ENCODE measurements at places on chromosomes 13 and 19.

DNA sequence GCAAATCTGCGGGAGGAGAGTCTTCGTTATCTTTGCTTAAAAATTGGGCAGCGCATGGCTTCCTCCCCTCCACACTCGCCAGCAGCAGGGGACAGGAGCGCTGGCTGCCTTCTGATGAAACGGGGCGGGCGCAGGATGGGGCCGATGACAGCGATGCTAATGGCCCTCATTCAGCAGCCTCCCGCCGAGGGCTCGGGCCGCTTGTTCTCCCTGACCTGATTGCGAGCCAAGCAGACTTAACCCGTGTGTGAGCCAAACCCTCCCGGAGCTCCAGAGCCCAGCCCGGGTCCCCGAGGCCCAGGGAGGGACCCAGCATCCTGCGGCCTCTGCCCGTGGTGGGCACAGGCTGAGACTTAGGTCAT, 90.3 kb downstream of the KDM4B start:
- no peak for DNase-seq

- DNase-seq, result no peak
Measured at GRCh38 chr19:43618921-43619261, 538 bp downstream of the ZNF428 start.

GRCh38 chr19:51131780-51132680, 7.3 kb downstream of the SIGLEC9 start:
- DNase-seq, result no peak

GRCh38 chr13:114100446-114101357, 31.7 kb downstream of the RASA3 start:
- no peak for DNase-seq

DNA sequence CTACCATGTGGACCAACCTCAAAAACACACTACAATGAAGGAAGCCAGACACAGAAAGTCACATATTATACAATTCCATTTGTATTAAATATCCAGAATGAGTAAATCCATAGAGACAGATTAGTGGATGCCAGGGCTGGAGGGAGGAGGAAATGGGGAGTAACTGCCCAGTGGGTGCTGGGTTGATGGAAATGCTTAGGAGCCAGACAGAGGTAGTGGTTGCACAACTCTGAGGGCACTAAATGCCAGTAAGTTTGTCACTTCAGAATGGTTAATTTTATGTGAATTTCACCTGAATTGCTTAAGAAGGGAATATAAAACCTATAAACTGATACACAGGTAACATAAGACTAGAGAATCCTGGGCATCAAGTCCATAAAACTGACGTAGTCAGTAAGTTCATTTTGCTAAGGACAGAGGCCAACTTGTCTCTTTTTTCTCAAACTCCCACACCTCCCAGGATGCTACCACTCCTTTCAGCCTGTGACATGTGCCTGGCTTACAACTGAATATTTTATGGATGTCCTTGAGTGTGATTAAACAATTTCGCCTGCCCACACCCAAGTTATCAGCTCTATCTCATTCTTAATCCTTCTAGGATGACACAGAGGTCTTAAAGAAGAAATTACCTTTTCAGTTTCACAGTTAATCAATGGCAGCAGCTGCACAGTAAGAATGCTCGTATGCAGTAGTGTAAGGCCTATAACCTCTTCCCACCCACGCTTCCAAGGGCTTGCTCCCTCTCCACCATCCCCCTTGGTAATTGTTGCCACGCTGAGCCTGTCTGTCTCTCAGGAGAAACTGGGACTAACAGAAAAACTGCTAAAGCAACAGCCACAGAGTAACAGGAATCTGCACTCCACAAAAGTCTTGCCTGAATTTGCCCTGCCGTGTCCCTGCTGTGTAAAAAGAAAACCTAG, 5.9 kb upstream of the MLNR start:
- DNase-seq, result no peak

DNA sequence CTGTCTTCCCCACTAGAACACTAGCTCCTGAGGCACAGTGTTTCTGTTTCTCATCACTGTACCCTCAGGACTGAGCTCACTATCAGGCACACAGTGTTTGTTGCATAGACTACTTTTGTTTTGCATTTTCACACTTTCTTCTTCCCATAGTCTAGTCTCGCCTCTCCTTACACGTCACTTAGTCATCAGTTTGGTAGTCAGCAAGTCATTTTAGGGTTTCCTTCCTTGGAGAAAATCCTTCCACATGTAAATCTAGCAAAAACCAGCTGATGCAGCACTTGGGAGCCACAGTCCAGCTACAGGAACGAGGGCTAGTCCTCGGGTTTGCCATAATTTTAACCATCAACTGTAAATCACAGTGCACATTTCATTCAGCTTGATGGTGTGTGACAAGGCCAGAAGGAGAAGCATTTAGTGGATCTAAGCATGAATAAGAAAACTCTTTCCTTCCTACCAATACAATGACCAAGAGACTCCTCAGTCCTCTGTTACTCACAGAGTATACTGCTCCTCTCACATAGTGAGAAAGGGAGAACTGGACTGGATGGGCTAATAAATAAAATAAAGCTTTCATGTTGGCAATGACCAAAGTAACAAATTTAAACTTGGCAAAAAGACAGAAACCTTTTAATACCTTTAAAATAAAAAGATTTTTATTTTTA, 221.0 kb downstream of the KLF12 start:
- no peak for DNase-seq

Data from left renal cortex interstitium (tissue), 4 donors.